T-cell (primary cell): ENCODE measurements at places on chromosomes 1 and 21.

DNA sequence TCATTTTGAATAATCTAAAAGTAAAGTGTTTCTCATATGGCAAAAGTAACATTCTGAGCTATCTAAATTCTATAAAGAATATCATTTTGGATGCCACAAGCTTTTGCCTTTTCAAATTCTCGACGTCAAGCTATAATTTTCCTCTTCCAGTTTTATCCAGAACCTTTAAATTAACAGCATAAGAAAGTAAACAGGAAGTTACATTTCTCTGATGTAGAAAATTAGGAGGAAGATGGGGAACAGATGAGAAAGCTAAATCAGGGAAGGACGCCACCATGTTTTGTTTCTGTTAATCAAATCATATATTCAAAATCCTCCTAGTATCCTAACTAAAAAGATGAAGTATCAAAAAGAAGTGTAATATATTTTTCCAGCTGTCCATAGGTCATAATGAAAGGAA lies 8.8 kb upstream of the CAMSAP2 start:
- H3K27me3 ChIP-seq: no peaks in the 10 kb centered on the region
- DNase-seq: no peak
- H3K4me3 ChIP-seq: no peak overlapping the region
- H3K4me1 ChIP-seq: no peaks in the 10 kb centered on the region
- H3K36me3 ChIP-seq: no peaks in the 10 kb centered on the region
- no peak overlapping the region for H3K27ac ChIP-seq

DNA sequence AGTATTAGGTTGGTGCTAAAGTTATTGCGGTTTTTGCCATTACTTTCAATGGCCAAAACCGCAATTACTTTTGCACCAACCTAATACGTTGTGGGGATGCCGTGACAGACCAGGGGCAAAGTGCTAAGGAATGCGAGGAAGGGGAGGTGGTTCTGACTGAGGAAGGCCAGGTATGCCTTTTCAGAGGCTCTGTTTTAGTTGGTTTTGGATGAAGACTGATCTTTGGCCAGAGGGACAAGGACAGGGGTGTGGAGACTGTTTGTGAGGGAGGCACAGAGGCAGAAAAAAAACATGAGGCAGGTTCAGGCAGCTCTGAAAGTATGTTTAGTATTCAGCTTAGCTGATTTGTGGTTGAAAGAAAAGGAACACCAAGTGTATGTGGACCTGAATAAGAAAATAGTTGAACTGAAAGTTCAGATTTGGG lies 358.2 kb downstream of the RPS6KC1 start:
- no peak for DNase-seq
- no peaks in the 10 kb centered on the region for H3K36me3 ChIP-seq
- no peaks in the 10 kb centered on the region for H3K27me3 ChIP-seq
- no peaks in the 10 kb centered on the region for H3K4me1 ChIP-seq
- no peak overlapping the region for H3K27ac ChIP-seq
- no peak overlapping the region for H3K4me3 ChIP-seq

DNA sequence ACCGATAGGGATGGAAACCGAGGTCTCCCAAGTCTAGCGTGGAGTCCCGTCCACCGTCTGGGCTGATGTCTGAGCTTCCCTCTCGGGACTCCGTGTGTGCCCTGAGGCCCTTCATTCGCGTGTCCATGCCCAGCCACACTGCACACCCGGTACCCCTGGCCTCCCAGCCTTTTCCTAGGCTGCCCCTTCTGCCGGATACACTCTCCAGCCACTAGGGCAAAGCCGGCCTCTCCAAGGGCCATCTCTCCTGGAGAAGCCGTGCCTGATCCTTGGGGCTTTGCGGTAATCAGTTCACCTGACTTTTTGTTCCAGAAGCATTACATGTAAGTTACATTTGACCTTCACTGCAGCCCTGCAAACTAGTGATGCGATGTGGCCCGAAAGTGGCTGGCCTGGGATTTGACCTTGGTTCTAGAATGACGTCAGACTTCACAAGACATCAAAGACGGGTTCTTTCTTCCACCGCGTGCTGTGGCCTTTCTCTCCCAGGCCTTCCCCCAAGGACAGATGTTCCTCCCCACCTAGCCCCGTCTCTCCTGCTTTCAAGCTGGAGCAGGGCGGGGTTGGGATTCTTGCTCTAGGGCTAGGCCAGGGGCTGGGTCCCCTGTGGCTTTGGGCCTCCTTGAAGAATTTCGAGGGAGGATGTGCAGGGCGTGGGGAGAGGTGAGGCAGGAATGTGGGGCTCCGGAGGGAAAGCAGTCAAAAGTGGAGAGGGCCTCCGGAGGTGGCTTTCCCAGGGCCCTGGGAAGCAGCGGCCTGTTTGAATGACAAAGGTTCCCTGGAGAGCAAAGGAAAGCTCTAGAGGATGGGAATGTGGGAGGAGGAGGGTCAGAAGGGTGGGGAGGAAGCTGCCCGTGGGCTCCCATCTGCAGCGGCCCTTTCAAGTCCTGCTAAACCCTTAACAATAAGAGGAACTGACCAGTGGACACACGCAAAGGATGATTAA lies 49.7 kb upstream of the SLC2A1 start:
- no peaks in the 10 kb centered on the region for H3K36me3 ChIP-seq
- H3K27me3 ChIP-seq: no peaks in the 10 kb centered on the region
- DNase-seq: no peak
- H3K4me3 ChIP-seq: no peak overlapping the region

DNA sequence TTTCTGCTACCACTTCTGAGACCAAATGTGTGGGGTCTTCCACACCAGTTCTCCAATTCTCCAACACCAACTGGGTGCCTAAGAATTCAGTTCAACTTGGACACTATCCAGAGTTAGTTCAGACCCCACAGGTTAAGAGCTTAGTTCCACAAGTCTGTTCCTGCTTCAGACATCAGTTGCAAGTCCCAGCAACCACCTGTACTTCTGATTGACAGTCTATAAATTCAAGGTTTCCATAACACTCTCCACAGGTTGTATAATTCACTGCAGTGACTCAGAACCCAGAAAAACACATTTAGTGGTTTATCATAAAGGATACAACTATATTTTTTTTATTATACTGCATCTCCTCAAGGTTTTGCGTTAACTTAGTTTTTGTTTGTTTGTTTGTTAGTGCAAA lies 18.7 kb downstream of the AK5 start:
- H3K27ac ChIP-seq: no peak overlapping the region
- H3K27me3 ChIP-seq: no peaks in the 10 kb centered on the region
- no peaks in the 10 kb centered on the region for H3K4me1 ChIP-seq
- no peak for DNase-seq
- no peaks in the 10 kb centered on the region for H3K36me3 ChIP-seq

DNA sequence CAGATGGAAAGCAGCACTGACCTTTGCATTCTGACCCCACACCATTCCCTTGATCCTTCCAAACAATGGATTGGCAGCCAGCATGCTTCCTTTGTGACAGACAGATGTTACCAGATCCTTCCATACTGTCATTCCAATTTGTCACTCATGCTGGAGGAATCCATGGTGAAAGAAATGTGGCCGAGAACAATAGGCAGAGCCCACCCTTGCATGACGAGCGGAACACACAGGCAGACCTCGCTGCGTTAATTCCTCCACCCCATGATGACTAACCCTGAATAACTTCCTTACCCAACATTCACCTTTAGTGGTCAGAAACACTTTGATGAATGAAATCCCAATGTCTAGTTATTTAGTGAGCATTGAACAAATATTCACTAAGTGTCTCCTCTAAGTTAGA lies 45.1 kb downstream of the PDPN start:
- H3K27me3 ChIP-seq: peaks cover 8% of the 10 kb centered on the region
- H3K27ac ChIP-seq: no peak overlapping the region
- no peaks in the 10 kb centered on the region for H3K36me3 ChIP-seq
- no peaks in the 10 kb centered on the region for H3K4me1 ChIP-seq
